ENCODE measurements at places on chromosomes 1 and 21.

DNA sequence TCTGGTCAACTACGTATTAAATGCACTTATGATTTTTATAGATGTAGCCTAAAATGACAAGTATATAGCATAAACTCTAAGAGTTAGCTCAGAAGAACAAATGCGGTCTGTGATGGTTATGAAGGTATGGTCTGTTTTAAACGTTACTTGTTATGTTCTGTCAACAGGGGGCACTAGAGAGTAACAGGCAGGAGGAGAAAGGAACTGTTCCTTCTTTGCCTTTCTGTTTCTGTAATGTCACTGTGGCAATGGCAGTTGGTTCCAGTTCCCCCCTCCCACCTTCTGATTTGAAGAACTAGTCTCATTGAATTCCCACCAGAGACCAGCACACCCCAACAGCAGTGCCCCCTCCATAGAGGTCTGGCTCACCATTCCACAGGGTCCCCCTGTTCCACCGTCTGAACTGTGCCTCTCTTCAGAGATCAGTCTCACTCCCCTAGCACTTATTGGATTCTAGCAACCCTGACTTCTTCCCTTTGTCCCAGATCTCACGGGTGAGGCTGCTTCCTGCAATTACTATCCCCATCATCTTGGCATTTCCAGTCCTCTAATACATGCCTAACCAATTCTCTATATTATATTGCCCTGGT lies 14.0 kb downstream of the KRTAP24-1 start:
- DNase-seq, result no peak

GRCh38 chr1:156838972-156839371 lies 19.9 kb downstream of the INSRR start:
- no peak for DNase-seq

GRCh38 chr21:32653326-32653901 lies 41.2 kb upstream of the CFAP298 start:
- no peak for DNase-seq

DNA sequence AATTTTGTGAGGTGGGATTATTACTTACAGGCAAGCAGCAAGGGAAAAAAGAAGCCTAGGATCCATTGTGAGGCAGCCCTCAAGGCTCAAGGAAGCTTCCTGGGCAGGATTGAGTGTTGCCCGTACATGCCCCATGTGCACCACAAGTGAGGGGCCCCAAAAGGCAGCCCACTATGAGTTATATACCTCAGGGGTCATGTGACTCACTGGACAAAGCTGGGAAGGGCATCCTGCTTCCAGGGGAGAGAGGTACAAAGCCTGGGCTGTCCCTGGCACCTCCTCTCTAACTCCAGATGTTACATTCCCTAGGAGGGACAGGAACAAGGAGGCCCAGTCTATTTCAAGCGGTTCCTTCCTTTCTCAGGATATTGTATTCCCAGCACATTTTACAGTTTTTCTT lies 34.0 kb upstream of the CD1D start:
- DNase-seq, result no peak

GRCh38 chr1:27364696-27365371 lies 1.9 kb downstream of the MAP3K6 start:
- DNase-seq, result no peak

DNA sequence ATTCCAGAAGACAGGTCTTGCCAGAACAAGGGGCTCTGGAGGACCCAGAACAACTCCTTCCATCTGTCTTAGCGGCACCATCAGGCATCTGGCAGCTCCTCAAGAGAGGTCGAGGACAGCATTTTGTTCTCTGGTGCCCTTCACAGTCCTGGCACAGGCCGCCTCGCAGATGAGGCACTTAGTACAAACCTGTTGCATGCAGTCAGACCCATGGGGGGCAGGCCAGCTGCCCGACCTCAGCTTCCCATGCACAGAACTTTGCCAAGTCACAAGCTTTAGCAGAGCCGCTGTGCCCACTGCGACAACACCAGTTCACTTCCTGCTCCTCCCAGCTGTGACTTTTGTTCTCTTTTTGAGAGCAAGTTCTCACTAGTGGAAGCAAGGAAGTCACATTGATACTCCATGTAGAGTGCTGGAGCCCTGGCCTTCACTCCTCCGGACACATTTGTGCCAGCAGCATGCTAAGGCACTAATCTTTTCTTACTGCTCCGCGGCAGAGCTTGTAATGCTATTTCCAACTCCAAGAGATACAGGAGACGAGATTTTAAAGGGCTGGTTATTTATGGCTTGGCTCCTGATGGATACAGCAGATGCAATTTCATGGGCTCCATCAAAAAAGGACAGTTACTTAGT lies 44.6 kb downstream of the HMGB4 start:
- no peak for DNase-seq

GRCh38 chr1:69504730-69505252 lies 62.9 kb upstream of the LRRC7 start:
- DNase-seq, result no peak

DNA sequence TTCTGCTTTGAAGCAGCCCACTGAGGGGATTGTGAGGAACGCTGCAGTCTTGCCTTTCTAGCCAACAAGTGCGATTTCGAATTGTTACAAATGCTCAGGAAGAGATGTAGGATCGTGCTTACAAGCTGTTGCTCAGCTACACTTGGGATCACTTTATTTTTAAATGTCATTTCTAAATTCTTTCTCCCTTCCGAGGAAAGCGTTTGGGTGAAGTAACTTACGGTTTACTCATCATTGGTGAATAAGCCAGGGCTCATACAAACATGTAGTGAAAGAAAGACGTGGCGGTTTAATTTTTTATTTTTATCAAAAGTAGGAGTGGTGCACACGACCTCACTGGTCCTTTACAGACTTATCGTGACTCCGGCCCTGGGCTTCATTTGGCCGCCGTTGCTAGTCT lies 386.6 kb downstream of the KIF26B start:
- DNase-seq, result no peak

DNA sequence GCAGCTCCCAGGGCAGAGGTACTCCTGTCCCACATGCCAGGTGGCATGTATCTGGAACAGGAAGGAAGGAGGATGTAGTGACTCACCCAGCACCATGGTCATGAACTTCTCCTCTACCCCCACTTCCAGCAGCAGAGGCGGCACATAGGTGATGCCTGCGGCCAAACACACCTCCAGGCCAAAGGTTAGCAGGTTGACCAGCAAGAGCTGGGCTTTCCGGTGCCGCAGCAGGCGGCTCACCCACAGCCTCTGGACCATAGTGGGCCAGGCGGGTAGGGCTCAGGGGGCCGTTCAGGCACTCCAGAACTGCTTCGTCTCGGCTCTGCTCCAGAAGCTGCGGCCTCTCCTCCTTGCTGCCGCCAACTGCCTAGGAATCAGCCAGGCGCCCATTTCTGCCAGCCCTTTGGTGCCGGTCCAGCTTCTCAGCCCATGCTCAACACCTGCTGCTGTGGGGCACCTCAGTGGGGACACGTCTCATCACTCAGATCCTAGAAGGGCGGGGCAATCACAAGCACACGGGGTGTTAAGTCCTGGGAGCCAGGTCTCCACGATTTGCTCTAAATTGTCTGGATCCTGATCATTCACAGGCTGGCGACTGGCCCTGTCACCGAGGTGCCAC lies 15.8 kb downstream of the SLC45A3 start:
- no peak for DNase-seq

DNA sequence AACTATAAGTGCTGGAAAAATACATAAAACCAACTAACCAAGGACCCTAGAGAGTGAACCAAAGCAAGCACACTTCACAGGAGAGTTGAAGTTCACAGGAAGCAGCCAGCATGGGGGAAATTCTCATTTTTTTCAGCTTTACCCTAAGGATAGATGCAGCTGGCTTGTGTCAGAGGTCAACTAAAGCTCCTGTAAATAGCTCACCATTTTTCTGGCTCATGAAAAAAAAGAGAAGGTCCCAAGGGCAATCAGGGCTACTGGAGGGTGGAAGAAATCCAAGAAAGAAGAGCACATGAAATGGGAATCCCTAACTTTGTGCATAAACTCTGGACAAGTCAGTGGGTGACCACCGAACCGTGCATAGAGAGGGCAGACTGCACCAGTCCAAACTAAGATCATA lies 58.3 kb downstream of the KCNJ15 start:
- no peak for DNase-seq

DNA sequence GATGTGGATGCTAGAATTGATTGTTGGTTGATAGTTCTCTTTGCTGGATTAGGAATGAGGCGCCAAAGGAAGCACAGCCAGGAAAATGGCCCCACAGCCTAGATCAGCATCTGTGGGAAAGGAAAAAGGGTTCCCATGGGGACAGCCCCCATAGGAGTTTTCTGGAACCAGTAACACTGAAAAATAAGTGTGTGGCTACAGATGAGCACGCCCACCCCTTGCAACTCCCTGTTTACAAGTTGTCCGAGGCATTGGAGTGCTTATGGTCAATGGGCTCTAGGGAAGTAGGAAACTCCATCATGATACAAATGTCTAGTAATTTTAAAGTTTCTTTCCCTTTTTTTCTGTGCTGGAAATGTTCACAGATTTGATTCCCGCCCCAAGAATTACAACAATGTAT lies 23.8 kb upstream of the UBE2U start:
- DNase-seq, result no peak

DNA sequence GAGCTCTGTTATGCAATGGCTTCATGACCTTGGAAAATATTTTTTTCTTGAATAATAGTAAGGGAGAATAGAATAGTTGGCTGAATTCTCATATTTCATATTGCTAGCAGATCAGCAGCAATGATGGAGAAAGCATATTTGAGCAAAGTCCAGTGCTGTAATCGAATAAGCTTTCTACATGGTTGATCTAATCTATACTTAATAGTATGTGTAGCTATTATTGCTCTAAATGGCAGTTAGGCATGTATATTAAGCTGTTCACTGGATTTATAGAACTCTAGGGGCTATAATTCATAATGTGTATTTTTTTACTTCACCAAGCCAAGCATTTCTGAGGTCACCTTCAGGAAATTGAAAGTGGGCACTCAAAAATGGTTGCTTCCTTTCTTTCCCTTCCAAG lies 10.0 kb upstream of the IL19 start:
- DNase-seq, result no peak

GRCh38 chr1:43760745-43761317 lies 53.5 kb downstream of the ST3GAL3 start:
- no peak for DNase-seq

DNA sequence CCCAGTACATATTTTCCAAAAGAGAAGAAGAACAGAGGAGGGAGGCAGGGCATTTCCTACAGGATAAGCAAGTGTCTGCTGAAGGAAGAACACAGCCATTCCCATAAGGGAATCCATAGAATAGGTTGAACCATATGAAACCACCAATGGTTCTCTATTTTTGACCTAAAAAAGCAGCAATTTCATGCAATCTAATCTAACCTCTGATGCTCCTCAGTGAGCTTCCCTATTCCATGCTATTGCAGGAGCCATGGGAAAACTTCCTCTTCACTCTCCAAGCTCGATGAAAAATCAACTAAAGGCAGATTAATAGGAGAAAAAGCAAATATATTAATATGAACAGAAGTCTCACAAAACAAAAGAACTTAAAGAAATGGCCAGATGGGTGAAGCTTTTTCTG lies 50.5 kb downstream of the SIPA1L2 start:
- no peak for DNase-seq

DNA sequence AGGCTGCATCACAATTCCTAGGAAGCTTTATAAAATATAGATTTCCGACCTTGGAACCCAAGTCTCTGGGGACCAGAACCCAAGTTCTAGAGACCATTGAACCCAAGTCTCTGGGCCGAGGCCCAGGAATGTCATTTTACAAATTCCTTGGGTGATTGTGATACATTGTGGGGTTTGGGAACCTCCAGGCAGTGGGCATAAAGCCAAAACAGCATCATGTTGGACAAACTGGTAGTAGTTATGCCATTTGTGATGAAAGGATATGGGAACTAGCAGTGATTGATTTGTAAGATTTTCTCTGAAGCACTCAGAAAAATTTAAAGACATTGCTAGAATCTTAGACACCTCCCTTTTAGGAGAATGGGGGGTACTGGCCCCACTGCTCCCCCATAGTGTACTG lies 160.2 kb downstream of the HIVEP3 start:
- peak; percentile 58 for DNase-seq

GRCh38 chr1:62301726-62302390 lies 17.4 kb downstream of the KANK4 start:
- DNase-seq, result no peak

GRCh38 chr1:41890825-41891198 lies 27.9 kb downstream of the HIVEP3 start:
- DNase-seq, result no peak

GRCh38 chr1:25056536-25056935 lies 126.5 kb upstream of the RUNX3 start:
- no peak for DNase-seq

DNA sequence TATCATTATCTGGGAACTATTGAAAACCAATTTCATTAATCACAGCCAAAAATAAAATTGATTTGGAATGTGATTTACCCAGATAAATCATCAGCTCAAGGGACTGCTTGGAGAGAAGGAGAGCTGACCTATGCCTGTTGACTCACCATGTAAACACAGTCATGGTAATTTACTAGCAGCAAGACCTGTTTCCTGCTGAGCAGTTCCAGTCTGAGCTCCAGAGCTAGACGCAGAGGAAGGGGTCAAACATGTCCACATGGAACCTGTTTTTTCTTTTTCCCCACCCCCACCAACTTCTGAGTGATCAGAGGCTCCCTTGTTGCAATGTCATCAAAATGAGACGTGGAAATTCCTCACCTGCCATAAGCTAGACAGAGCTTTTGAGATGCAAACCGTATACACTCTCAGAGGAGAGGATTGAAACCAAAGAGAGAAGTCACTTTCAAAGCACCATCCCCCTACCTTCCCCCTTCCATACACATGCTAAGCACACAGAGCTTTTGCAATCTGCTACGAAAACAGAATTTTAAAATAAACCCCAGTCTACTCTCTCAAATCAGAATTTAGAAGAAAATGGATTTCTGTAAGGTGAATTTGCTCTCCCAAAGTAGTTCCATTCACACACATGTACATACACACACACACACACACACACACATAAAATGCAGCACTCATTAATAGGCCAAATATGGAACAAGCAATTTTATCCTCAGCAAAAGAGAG lies 55.9 kb upstream of the PTGFRN start:
- DNase-seq, result no peak

DNA sequence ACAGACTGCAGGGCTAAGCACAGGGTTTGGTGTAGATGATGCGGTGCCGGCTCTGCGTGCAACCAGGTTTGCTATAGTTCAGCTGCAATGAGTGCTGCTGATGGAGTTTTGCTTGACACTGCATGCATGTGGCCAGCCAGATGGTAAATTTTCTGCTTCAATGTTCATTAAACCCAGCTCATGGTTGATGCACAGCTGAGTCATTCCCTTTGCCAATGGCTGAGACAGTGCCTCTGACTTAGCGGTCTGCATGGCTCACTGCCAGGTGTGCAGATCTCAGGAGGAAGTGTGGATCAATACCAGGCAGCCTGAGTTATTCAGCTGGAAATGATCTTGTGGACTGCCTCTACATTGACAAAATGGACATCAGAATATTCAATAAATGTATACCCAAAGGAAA lies 172.7 kb upstream of the ZP4 start:
- DNase-seq, result peak; percentile 74

GRCh38 chr1:14596591-14596990 lies 1.9 kb upstream of the KAZN start:
- DNase-seq, result no peak

GRCh38 chr1:54885237-54885679 lies 1.7 kb downstream of the DHCR24 start:
- DNase-seq, result no peak

Data from fibroblast of skin of left quadriceps (primary cell).